ENCODE measurements at places on chromosomes 5 and 9.

DNA sequence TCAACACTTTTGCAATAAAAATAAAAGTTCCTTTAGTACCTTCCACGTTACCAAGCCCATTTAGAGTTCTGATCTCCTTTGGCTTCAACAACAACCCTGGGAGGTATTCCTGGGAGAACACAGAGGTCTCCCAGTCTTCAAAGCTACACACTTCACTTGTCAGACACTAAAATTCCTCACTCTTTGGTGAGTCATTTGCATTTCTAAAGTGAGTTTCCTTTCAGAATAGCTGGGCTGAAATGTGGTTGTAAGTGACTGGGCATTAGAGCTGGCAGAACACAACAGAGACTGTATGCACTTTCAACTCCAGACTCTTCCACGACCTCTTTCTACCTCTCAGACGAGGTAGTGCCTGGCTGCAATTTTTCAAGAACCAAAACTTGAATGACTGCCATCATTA is 11.5 kb upstream of the F2RL1 start:
- DNase-seq, result no peak

DNA sequence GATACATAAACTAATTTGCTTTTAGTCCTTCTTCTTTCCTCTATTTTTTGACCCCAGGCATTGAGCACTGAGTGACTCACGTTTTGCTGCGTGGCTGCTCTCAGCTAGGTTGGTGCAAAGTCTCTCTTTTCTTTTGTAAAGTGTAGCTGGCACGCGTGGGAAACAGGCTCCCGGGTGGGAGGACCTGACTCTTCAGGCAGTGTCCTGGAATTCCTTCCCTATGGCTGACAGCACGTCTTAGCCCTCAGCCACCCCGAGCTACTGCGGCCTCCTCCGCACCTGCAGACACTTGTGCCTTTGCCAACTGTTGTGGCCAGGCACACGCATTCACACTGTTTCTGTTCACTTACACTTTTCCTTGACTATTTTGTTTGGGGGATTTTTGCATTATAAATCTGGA is 877 bp upstream of the SCGB3A1 start:
- no peak for DNase-seq

DNA sequence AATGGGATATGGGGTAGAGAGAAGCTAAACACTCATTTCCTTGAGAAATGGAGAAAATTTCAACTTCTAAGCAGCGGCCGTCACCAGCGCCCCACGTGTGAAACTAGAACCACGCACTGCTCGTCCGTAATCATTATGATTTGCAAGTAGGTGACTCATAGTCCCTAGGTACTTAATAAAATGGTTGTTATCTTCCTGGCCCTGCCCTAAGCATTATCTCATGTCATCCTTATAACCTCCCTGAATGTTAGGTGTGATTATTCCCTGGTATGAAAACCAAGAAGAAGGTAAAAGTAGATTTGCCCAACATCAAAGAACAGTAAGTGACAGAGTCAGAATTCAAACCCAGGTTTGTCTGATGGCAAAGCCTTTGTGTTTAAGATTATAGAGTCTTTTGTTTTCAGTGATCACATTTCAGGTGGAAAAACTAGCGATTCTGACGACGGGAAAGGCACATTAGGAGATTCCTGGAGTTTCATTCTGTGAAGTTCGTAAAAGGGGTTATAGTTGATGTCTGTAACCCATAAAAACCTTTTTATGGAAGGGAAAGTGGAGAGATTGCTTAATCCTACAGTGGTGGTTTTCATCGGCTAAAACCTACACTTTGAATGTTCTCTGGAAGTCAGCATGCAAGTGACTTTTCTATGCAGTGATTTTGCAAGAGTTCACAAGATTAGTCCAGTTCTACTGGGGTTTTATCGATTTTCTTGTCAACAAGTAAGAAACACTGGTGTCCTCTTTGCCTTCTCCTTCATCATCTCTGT is 202.9 kb upstream of the WWC1 start:
- DNase-seq, result no peak

DNA sequence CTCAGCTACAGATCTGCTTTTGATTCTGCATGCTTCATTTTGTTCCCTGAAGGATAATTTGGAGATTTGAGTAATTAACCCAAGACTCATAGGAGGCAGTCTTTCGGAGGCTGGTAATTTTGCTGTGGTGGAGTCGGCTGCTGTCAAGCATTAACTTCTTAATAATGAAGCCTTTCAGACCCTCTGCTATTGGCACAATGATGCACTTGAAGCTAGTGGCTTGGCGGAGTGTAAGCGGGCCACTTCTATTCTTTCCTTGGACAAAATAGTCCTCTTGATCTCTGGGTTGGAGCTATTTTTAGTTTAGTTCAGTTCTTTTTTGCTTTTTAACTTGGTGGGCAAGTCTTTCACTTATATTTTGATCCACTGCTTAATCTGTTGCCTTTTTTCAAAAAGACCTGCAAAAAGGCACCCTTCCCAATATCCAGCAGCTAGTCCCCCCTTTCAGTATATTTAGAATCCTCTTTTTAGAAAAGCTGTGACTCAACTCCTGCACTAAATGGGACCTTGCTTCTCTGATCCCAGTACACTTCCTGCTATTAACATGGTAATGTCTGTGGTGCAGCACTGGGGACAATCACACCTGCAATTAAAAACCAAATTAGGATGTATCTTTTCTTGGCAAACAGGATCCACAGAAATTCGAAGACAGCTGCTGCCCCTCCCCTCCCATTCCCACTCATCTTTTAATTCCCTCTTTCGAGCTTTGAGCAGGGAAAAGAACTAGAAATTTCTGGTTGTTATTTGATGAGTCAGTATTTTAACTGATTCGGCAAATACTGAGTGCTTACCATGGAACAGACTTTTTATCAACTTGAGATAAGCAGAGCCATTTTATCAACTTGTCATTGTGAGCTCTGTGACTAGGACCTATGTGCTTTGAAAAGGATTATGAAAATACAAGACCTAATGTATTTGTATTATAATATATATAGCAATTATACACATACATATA is 169.4 kb upstream of the ANKRD55 start:
- no peak for DNase-seq

DNA sequence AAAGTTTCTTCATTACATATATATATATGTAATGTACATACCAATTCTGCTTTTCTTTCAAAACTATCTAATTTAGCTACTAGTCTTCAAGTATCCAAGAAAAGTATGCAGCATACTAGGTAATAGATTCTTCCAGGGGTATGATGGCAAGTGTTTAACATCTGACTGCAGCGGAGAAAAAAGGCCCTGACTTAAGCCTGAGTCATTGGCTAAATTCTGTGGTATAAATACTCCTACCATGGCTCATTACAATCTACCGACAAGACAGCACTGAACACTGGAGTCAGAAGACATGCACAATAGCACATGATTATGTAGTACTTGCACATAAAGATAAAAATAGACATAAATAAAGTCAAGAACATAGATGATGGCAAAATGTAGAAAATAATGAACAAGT is 439.9 kb downstream of the BRINP1 start:
- DNase-seq, result no peak

DNA sequence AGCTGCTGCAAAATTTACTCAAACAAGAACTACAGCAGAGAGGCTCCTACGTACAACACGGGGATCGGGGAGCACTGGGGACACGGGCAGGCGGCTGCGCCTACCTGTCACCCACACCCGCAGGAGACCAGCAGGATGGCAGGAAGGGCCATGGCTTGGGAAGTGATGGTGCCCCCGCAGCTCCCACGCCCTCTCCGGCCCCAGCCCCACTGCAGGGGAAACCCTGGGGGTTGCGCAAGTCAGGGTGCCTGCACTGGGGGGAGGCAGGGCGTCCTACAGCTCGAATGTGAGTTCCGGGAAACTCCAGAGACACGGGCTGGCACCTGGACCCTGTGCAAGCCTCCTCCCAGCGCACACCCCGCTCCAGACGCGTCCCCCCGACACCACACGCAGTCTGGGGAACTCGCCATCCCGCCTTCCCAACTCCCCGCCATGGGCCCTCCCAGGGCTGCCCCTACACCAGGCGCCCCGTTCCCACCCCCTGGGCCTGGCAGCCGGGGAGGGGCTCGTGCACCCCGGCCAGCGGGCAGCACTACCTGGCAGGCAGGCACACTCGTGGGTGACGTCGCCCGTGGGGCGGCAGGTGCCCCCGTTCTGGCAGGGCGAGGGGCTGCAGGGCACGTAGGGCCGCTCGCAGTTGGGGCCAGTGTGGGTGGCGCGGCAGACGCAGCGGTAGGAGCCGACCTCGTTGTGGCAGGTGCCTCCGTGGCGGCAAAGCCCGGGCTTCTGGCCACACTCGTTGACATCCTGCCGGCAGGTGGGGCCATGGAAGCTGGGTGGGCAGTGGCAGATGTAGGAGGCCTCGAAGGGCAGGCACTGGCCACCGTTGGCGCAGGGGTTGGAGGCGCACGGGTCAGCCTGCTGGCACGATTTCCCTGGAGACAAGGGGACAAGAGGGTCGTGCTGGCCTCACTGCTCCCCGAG is 23.3 kb downstream of the NOTCH1 start:
- no peak for DNase-seq

DNA sequence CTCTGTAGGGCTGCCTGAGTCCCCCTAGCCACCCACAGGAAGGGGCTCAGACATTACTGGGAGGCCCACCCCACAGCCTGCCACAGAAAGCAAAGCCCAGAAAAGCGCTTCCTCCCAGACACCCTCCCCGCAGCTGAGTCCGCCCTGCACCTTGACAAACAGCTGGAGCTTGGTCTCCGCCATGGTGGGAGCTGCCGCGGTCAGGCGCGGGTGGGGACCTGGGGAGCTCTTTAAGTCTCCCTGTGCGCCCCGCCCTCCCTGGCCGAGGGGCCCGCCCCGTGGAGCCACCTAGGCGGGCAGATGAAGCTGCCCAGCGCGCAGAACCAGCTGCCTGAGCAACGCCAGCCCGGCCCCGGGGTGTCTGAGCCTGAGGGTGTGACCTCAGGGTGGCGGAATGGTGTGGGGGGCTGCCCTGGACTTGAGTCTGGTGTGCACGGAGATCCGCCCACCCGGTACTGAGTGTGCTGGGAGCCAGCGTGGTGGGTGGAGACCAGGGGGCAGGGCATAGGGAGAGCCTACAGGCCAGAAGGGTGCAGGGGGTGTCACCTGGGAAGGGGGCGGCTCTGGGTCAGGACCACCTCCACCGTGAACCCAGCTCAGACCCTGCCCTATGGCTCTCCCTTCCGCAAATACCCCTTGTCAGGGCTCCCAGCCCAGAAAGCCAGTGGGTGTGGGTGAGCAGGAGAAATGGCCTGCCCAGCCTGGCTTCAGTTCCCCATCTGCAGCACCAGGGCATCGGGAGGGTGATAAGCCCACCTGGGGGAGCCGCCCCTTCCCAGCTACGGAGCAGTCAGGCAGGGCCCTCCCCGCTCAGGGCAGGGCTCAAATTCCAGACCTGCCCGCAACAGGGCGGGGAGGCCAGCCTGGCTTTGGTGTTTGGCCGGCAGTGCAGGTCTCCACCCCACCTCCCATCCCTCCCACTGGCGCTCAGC is at the start of gene CLIC3:
Gene CLIC3, minus strand, starts transcription at position 208 of the 932 bp plus-strand sequence. Its CDS starts 25 bp downstream, at position 183.
- DNase-seq, result peak; percentile 48

- DNase-seq, result no peak
These were observed 3.4 kb downstream of the RPL37 start for GRCh38 chr5:40831346-40832210.

GRCh38 chr9:133707065-133707762 is 30.9 kb downstream of the SARDH start:
- no peak for DNase-seq

DNA sequence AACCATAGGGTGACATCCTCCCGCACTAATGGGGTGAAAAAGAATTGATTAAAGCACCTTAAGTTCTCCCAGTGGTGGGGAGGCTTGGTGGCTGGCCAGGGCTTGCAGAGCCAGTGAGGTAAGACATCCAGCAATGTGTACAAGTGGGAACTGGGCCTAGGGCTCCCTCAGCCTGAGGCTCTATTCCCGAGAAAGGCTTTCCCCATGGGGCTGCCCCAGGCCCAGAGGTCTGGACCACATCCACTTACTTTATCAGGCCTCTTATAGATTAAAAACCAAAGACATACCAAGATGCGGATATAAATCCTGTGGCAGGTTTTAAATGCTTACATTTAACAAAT is 35.3 kb downstream of the C5orf15 start:
- no peak for DNase-seq

GRCh38 chr5:138743484-138743883 is 9.7 kb upstream of the CTNNA1 start:
- DNase-seq, result no peak

- no peak for DNase-seq
These were observed 6.8 kb downstream of the NDST1 start for GRCh38 chr5:150514708-150515211.

DNA sequence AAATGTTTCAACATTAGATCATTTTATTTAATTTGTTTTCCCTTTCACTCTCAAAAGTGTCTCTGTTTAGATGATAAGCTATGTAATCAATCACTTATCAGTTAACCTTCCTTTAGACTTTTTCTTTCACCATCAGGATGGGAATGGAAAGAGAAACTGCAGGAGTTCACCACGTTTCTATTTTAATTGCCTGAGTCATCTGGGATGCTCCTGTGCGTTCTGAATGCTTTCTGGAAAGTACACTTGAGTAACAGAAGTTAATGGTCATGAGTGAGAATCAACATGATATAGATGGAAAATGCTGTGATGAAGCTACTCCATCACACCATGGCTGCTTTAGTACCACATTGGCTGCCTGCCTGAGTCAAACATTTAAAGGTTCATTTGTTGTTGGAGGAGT is 783.3 kb upstream of the CDH9 start:
- no peak for DNase-seq

DNA sequence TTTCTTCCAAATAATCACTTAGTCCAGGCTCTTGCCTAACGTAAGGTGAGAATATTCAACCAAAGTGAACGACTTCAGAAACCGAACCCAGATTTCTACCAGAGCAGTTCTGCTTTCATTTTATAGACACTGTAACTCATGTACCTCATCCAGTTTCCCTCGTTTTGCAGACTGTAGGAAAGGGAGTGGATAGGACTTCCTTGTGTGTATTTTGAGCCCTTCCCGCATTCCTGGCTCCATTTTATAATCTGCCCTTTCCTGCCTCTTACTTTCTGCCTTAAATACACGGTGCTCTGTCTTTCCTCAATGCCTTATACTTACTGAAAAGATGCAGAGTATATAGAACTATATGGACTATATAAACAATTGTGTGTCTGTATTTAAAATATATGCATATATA is 20.8 kb downstream of the MINAR2 start:
- DNase-seq, result no peak

- no peak for DNase-seq
These were observed 87.8 kb downstream of the RXRA start for GRCh38 chr9:134413890-134414623.

- no peak for DNase-seq
These were observed 147.5 kb downstream of the SLIT3 start for GRCh38 chr5:169153405-169153804.

DNA sequence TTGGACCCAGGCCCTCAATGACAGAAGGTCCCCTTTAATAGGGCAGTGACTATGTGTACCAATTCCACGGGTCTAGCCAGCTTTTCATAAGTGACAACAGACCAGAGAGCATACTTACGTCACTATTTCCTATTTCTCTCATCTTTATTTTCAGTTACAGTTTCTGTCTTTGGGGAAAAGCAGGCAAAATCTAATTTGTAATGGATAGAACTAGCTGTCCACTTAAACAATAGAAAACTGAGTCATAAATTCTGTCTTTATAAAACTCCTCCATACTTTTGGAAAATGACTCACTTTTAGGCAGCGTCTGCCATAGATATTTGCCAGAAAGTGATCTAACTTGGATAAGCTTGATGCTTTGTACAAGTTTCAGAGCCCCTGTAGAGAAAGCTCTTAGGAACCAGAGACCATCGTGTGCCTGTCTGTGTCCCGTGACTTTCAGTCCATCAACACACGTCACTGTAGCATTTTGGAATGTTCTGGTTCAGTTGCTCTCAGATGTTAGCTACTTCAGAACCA is 101.9 kb downstream of the F2RL2 start:
- no peak for DNase-seq
